Neural crest cell (in vitro differentiated cells): ENCODE measurements at places on chromosomes 5 and 9.

DNA sequence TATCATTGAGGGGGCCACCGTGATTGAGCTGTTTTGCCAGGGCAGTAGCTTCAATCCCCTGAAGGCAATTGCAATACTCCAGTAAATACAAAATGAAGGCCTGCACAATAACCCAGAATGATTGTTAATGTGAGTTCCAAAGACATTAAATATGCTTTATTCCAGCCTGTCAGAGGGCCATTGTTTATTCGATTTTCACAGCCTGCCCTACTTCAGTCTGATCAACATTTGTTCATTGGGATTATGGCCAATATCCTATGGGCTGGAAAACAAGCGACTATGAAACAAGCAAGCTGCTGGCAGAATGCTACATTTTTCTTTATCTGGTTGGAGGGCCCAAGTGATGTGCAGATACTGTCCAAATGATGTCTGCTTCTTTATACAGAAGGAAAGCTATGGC, 543.1 kb downstream of the TLE1 start:
- no peak for DNase-seq

DNA sequence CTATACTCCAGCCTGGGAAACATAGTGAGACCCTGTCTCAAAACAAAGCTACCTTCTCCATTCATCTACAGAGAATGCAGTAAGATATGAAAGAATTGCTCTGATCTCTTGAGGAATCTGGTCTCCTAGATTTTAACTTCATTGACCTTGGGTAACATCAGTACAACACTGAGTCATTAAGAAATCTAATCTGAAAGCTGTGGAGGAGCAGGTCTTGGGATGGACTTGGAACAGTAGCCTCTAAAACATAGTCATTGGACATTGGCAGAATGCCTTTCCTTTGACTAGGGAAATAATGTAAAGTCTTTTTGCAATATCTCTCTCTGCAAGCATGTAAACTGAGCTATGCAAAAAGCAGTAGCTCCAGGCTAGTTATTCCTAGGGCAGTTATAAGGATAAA, 58.1 kb downstream of the KCNN2 start:
- DNase-seq, result no peak

- DNase-seq, result no peak
These were observed 71.5 kb downstream of the PSMB7 start for GRCh38 chr9:124343533-124344290.

DNA sequence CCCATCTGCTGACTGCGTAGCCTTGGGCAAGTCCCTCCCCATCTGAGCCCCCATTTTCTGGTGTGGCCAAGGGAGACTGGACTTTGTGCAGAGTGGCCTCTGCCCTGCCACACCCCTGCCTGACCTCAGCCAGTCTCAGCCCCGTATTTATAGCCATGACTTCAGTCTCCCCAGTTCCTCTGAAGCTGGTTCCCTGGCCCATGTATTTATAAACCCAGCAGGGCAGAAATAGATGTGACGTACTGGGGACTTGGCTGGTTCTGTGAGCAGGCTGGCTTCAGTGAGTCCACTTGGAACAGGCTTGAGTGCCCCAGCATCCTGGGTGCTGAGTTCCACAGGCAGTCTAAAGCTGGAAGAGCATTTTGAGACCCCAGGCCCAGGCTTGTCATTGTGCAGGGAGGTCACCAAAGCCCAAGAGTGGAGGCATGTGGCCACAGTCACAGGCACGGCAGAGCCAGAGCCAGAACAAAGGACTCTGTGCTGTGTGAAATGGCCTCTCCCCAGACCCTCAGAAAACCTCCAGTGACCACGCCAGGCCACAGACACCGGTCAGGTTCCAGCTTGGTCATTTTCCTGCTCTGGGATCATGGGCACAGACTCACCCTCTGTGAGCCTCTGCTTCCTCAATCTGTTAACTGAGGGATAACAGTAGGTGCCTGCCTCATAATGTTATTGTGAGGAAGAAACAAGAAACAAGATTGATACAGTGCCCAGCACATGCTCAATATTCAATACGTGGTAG, 30.4 kb upstream of the SYNPO start:
- no peak for DNase-seq

- no peak for DNase-seq
These were observed 57.1 kb downstream of the RAB3C start for GRCh38 chr5:58640011-58640410.

- DNase-seq, result no peak
These were observed 1.9 kb upstream of the TRIM32 start for GRCh38 chr9:116685166-116685565.

DNA sequence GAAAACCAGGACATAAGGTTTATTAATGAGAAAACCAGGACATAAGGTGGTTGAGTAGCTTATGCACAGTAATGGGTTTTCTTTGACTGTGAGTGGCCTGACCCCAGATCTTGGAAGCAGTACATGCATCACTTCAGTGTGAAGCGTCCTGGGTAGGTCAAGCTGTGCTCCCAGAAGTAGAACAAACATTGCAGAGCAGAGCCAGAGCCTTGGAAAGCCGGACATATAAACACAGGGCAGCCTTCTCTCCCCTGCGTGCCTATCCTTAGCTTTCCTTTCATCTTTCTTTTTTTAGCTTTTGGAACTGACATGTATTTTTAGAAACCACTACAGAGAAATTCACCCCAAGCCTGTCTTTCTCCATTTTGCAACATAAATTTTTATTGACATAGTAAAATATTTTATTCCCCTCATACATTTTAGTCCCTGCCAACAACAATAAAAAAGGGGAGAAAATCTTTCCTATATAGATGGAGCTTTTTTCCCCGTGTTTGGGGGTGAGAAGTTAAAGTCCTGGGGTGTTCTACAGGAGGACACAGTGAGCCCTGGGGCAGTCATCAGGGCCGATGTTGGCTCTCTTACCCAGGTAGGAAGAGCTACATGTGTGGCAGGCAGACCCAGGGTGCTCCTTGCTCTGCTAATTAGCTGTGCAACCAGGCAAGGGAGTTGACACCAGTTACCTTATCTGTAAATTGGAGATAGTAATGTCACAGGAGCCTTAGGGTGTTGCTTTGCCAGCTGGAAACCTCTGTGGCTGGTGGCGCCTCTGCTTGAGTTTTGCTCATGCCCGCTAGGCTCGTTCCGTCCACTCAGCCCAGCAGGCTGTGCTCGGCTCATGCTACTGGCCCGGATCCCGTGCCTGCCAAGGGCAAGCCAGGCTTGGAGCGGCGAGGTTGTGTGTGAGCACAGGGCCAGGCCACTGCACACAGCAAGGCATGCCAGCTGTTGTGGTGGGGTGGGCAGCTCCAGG, 389.6 kb downstream of the KDM4C start:
- DNase-seq, result no peak
